ENCODE measurements at places on chromosomes 3 and 15.

- DNase-seq: no peak
Measured at GRCh38 chr15:63045465-63045840, 2.9 kb downstream of the TPM1 start.

GRCh38 chr15:29693225-29693624 is 129.0 kb downstream of the TJP1 start:
- DNase-seq: no peak

- no peak for DNase-seq
Measured at GRCh38 chr3:17028363-17028762, 143.6 kb downstream of the PLCL2 start.

- DNase-seq: no peak
Measured at GRCh38 chr3:38047896-38048295, 8.9 kb downstream of the DLEC1 start.

GRCh38 chr15:27512281-27513001 is 541.5 kb downstream of the GABRG3 start:
- DNase-seq: no peak

- no peak for DNase-seq
Measured at GRCh38 chr3:151210676-151211381, 7.8 kb upstream of the GPR171 start.

DNA sequence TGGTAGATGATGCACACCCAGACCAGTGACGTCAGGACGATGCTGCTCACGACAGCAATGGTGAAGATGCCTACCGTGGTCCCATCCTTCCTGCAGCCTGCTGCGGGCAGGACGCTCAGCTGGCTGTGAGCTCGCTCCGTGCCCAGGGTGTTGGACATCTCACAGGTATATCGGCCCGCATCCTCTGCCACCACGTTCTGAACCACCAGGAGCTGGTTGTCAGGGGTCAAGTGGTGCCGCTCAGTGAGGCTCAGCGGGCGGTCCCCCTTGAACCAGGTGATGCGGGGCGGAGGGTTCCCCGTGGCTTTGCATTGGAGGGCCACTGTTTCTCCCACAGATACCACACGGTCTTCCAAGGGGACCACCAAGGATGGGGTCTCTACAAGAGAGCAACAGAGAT is 117.8 kb downstream of the LRIG1 start:
- DNase-seq: no peak

DNA sequence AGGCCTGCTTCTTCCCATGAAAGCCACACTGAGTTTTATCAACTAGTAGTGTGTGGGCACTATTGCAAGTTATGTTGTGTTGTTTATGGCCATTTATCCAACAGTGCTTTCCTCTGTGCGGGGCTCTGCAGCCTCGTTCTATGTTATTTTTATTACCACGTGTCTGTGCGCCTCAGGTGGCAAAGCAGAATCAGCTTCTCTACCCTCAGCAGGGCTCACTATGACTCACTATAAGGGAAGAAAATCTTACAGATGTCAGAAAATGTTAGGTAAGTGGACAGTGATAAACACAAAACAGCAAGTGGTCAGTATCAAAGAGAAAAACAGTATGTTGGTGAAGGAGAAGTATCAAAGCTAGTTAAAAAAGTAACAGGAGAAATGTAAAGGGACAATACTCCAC is 61.4 kb downstream of the MOBP start:
- no peak for DNase-seq

DNA sequence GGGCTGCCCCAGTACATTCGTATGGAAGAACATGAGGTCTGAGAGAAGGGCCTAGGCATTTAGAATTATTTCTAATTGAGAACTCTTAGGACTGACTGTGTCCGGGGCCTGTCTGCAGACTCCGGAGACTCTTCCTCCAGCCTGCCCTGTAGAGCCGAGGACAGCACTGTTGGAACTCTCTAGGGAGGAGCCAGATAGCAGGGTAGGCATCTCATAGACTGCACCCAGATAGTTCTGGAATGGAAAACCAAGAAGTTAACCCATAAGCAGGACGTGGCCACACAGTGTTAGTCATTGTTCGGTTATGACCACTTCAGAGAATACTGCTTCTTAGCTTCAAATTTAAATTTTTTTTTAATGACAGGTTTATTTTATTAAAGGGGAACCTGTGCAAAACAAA is 59.5 kb downstream of the SNRK start:
- no peak for DNase-seq

DNA sequence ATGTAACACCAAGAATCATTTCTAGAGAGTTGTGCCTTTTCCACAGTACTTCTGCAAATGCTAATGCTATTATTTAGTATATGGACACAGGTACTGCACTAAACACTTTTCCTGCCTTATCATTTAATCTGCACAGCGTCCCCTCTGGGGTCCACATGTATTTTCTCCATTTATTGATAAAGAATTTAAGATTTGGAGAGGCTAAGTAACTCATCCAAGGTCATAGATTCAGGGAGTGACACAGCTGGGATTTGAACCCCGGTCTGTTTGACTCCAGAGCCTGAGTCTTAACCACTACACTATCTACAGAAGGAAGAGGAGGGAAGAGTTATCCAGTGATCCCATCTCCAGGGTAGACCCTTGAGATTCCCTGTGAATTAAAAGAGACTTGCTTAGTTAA is 24.9 kb upstream of the TPRG1 start:
- no peak for DNase-seq

DNA sequence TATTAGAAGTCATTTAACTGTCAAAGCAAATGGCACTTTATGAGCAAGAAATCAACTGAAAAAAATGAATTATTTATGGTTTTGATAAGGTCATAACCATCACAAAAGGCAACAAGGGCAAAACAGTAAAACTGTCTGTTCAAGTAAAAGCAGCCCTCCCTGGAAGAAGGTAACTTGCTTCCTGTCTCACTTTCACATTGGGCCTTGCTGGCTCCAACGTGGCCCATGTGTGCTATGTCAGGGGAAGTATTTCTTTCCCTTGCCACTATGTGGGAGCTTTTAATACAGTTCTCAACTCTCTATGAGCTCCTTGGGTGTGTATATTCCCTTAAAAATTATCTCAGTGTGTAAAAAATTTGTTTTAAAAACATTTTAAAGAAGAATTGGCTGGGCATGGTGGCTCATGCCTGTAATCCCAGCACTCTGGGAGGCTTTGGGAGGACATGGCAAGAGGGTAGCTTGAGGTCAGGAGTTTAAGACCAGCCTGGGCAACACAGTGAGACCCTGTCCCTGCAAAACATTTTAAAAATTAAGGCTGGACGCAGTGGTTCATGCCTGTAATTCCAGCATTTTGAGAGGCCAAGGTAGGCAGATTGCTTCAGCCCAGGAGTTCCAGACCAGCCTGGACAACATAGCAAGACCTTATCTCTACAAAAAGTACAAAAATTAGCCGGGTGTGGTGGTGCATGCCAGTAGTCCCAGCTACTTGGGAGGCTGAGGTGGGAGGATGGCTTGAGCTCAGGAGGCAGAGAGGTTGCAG is 45.2 kb upstream of the TJP1 start:
- no peak for DNase-seq

DNA sequence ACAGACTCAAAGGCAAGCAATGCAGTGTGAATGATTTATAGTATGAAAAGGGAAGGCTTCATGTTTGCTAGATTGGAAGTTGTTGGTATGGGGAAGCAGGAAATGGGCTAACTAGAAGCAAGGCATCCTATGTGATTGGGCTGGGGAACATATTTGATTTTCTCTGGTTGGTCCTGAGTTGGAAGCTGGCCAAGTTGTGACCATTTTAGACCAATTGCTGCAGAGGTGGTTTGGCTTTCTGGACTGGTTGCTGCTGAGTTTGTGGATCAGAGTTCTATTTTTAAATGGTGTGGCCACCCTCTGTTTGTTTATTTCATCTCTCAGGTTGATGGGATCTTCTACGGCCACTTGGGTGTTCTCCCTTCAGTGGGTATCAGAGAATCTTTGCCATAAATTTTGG is 39.7 kb downstream of the NUDT16 start:
- DNase-seq: no peak

DNA sequence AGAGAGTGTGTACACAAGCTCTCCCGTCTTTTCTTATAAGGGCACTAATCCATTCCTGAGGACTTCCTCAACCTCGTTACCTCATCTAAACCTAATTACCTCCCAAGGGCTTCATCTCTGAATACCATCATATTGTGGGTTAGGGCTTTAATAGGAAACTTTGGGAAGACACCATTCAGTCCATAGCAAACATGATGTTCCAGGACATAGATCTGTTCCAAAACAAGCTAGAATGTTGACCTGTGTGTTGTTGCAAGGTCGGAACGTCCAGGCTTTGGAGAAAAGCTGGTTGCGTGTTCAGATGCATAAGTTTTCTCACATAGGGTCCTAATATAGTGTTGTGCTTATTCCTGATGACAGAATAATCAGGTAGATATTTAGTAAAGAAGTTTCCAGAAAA is 9.7 kb upstream of the TMEM87A start:
- no peak for DNase-seq

GRCh38 chr3:154616298-154616697 is 186.3 kb upstream of the GPR149 start:
- no peak for DNase-seq
